ENCODE measurements at places on chromosomes 3 and 15.

DNA sequence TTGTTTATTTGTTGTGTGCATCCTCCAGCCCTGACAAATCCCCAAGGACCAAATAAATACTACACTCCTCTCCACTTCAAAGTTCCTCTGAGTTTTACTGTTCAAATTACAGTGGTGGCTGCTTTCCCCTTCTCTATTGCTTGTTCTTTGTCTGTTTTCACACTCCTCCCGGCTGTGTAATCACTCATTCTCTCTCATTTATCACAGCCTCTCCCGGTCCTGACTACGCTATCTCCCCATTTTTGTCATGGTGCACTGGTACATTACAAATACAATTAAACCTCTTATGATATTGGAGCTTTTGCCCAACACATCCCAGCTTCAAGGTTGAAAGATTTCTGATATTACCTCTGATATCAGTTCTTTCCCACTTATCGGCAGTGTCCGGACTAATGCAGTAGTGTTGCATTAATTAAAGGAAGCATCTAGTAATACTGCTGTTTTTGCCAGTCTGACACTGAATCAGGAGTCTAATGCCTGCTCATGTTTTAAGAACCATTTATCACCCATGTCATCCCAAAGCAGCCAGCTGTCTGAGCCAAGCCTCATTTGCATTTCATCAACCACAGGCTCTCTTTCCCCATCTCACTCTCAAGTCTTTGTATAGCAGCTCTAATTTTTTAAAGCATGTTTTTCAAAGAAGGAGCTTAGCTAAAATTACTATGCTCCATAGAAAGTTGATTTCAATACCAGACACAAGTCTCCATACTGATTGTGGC is 740.5 kb downstream of the ROBO2 start:
- DNase-seq, result no peak

GRCh38 chr3:125431391-125431790 is 56.3 kb upstream of the ZNF148 start:
- DNase-seq, result no peak

DNA sequence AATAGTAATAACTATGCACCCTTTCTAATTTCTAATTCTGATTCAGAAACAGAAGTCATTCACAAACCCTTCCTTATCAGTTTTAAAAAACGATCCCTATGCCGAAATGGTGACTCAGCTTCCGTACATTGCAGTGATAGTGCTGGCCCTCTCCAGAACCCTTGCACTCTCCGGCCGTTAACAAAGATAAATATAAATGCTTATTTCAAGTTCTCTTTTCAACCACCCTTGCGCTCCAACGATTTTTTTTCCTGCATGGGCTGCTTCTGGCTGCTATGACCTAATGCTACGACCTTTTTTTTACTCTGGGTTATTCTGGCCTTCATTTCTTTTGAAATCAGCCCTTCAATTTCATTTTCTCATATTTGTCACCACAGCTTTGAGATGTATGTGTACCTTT is 646.2 kb downstream of the NTRK3 start:
- DNase-seq, result no peak

- DNase-seq, result no peak
Measured at GRCh38 chr15:45183511-45183910, 4.3 kb downstream of the SHF start.

Data from right hindlimb (tissue), 1 donor.